Karpas-422 (cell line): ENCODE measurements at places on chromosomes 12 and 14. TPM values are rescaled to one million over a fixed set of nuclear protein-coding genes. Genes with fewer than 3 reads are reported as not detected.

DNA sequence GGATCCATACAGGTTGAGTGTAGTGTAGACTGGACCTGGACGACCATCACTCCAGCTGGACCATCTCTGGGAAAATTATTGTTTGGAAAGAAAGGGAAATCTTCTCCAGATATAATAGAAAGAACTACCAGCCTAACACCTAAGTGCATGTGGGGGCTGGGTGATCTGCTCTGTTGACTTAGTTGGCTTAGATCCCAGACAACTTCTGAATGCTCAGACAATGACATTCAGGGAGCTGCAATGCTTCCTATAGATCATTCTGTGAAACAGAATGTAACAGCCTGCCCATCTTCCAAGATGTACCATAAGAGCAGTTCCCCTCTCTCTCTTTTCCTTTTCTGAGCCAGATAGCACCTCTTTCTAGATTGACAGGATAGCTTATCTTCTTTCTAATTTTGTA, 572.8 kb upstream of the STXBP6 start:
- no peaks in the 10 kb centered on the region for H3K4me1 ChIP-seq
- H3K36me3 ChIP-seq, result no peaks in the 10 kb centered on the region
- DNase-seq, result no peak
- H3K27ac ChIP-seq, result no peak overlapping the region

DNA sequence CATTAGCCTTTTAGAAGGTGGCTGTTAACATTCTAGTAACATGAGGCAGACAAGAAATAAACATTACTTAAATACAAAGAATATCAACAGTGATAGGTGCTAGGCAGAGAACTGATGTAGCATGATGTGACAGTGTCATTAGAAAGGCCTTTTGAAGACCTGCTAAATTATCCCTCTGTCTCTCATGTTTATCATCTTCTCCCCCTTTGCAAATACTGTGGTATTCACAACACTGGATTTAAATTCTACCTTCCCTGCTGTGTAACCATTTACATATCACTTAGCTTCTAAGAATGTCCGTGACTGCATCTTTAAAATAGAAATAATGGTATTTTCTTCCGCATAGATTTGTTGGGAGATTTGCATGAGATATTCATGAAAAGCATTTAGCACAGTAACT, 74.4 kb upstream of the CLEC14A start:
- H3K27ac ChIP-seq, result no peak overlapping the region
- DNase-seq, result no peak
- H3K36me3 ChIP-seq, result no peaks in the 10 kb centered on the region
- H3K27me3 ChIP-seq, result no peaks in the 10 kb centered on the region
- no peak overlapping the region for H3K4me3 ChIP-seq

GRCh38 chr12:130401703-130402102, 64.0 kb downstream of the PIWIL1 start:
- no peak overlapping the region for H3K4me3 ChIP-seq
- no peaks in the 10 kb centered on the region for H3K27me3 ChIP-seq
- no peaks in the 10 kb centered on the region for H3K4me1 ChIP-seq
- no peaks in the 10 kb centered on the region for H3K36me3 ChIP-seq

FOXN4 gene
- not detected in 2 replicates for total RNA-seq

DNA sequence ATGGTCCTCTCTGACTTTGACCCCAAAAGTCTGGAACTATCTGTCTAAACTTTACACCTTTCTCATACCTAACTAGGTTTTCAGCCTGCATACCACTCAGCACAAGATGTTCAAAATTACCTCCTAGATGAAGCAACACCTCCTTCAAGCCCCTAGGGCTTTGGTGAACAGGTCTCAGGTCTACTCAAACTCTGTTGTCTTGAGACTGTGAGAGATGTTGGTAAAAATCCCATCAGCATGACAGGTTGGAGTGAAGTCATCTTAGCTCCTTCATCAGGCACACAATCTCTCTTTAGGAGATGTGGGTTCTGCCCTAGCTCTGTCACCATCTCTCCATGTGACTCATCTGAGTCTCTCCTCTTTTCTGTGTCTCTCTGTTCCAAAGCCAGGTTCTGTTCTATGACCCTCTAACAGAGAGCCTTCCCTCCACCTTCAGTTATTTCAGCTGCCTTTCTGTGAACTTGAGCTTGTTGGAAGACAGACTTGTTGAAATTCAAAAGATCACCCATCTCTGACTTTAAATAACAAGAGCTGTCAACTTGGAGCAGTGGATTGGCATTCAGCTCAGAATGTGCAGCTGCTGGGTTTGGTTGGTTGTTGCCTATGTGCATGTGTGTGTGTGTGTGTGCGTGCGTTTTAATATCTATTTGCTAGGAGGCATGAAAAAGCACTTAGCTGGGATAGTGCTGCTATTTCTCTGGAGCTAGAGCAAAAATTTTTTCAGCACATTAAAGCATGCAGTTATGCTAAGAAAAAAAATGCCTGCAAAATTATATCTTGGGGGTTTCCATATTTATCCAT, 130.7 kb downstream of the CRACR2A start:
- no peak overlapping the region for H3K4me3 ChIP-seq
- H3K27me3 ChIP-seq, result no peaks in the 10 kb centered on the region
- H3K4me1 ChIP-seq, result peaks cover 2% of the 10 kb centered on the region; the same call in 1 of the 2 replicates
- no peak for DNase-seq

E2F7 gene
- 0.83 and 2.0 TPM in 2 replicates for total RNA-seq

DNA sequence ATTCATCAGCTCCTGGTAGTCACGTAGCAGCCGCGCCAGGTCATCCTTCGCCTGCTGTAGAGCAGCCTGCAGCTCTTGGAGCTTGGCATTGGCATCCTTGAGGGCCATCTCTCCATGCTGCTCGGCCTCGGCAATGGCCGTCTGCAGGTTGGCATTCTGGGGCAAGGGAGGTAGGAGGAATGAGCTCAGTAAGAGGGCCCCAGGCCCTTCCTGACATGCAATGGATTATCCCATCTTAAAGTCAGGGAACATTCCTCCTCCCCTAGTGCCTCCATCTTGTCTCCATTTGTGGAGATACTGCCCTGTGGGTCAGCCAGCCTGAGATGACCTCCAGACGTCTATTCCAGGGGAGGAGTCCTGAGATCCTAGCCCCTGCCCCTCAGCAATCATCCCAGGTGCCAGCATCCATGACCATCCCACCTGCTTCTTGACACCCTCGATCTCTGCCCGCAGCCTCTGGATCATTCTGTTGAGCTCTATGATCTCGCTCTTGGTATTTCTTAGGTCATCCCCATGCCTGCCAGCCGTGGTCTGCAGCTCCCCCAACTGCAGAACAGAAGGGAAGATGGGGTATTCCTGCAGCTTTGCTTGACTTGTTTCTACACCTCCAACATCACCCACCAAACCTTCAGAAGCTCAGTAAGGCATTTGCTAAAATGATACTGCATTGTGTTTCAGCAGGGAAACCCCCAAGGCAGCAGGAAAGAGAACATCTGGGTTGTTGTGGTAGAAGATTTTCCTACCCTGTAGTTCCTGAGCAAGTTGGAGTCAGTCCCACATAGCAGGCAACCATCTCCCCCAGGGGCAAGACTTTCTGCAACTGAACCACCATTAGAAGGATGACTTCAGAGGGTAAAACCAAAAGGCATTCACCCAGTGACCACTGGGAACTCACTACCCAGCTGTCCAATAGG, 4.4 kb downstream of the KRT3 start:
- H3K27ac ChIP-seq, result no peak overlapping the region
- peaks cover 5% of the 10 kb centered on the region for H3K4me1 ChIP-seq
- no peak overlapping the region for H3K4me3 ChIP-seq
- no peaks in the 10 kb centered on the region for H3K36me3 ChIP-seq
- no peak for DNase-seq

DNA sequence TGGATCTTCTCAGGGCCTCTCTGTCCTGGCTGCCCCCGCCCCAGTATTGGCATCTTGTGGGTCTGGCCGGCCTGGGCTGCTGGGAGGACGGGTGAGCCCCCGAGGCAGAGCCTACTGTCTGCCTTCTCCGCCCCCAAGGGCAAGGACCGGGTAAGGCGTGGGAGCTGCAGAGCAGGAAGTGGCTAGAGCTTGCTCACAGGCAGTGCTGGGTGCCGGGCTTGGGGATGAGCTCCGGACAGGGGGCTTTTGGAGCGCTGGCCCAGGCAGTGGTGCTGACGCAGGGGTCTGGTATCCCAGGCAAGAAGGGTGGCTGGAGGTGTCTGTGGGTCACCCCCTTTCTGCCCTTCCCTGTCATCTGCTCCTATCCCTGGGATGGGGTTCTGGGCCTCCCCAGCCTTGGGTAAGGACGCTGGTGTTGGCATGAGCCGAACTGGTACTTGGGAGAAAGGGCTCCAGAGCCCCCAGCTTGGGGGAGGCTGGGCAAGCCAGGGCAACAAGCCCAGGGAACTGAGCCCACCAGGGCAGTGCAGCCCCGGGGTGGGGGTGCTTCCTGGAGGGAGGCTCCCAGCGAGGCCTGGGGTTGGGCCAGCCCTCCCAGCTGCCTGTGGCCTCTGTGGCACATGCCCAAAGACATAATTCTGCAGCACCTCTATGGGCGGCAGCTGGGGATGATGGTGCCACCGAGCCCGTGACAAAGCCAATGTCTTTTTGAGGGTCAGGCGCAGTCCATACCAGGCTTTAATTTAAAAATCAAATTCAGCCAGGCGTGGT, 126.3 kb downstream of the KIF26A start:
- no peaks in the 10 kb centered on the region for H3K4me1 ChIP-seq
- no peaks in the 10 kb centered on the region for H3K36me3 ChIP-seq
- H3K4me3 ChIP-seq, result no peak overlapping the region

DNA sequence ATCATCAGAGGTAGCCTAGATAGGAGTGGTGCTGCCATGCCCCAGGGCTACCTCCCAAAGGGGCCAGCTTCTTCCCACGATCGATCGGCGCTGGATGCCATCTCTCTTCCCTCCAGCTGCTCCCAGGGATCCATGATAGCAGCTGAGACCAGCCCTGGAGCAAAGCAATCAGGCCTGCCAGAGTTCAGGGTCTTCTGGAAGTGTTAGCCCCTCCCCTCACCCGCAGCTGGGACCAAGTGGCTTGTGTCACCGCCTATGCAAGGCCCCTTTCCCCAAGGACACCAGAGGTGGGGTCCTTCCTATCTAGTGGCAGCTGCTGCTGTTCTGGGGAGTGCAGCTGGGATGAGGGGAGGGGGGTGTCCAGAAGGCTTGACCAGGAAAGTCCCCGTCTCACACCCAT, 87.0 kb downstream of the IRF2BPL start:
- no peaks in the 10 kb centered on the region for H3K27me3 ChIP-seq
- peaks cover under 1% of the 10 kb centered on the region; the same call in 1 of the 2 replicates for H3K4me1 ChIP-seq
- DNase-seq, result no peak
- H3K36me3 ChIP-seq, result no peaks in the 10 kb centered on the region
- no peak overlapping the region for H3K4me3 ChIP-seq

- H3K27me3 ChIP-seq, result no peaks in the 10 kb centered on the region
- H3K4me3 ChIP-seq, result no peak overlapping the region
- H3K36me3 ChIP-seq, result no peaks in the 10 kb centered on the region
- no peak overlapping the region for H3K27ac ChIP-seq
Measured at GRCh38 chr12:104423809-104424208, 32.9 kb upstream of the CHST11 start.

DNA sequence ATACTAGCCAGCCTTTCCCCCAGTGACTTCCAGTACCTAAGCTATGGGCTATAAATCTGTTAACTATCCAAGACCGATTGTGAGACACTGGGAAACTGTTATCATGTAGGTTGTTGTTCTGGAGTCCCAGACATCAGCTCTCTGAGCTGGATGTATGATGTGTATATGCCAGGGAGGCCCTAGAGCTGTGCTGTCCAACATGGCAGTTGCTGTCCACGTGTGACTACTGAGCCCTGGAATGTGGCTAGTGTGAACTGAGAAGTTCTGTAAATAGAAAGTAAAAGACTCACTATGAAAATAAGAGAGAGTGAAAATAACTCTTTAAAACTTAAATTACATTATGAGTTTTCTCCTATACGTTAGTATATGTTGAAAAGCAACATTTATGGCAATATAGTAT, 755.8 kb upstream of the FBXO33 start:
- H3K36me3 ChIP-seq, result no peaks in the 10 kb centered on the region
- no peaks in the 10 kb centered on the region for H3K4me1 ChIP-seq
- no peak overlapping the region for H3K4me3 ChIP-seq
- DNase-seq, result no peak

- H3K36me3 ChIP-seq, result no peaks in the 10 kb centered on the region
- peaks cover 6% of the 10 kb centered on the region for H3K4me1 ChIP-seq
- DNase-seq, result no peak
- no peak overlapping the region for H3K27ac ChIP-seq
Measured at GRCh38 chr14:68476212-68477109, 316.4 kb downstream of the ZFP36L1 start.

LMNTD1 gene
- total RNA-seq, result not detected in 2 replicates

DNA sequence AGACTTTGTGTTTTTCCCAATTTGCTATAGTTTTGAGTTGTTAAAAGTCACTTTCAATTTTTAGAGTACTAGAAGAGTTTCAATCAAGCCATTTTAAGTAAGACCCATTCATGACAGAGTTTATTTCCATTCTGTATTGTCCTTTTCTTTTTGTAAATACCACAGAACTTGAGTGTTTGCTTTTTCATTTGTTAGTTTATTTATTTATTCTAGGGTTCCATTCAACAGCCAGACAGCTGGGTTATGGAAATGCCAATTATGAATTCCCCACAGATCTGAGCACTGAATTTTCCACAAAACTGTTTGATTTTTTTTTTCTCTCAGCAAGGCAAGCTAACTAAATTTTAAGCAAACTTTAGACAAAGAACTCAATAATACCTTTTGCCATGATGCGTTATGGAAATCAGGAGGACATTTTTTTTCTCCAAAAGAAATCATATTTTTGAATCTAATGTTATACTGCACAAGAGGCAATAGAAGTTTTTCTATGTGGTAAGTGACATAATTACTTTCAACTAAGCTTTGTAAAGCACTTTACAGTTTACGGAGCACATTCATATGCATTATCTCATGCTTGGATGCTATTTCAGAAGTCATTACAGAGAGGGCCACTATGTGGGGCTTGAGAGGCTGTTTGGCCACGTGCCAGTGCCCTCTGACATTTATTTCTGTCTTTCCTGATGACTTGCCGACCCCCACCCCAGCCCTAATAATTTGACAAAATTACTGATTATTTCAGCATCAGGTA, 181.5 kb downstream of the VRK1 start:
- H3K4me1 ChIP-seq, result peaks cover 7% of the 10 kb centered on the region
- H3K36me3 ChIP-seq, result peaks cover 14% of the 10 kb centered on the region
- no peaks in the 10 kb centered on the region for H3K27me3 ChIP-seq
- DNase-seq, result no peak
- H3K4me3 ChIP-seq, result no peak overlapping the region

GRCh38 chr14:77109656-77110055, 11.6 kb downstream of the CIPC start:
- no peak overlapping the region for H3K4me3 ChIP-seq
- peaks cover 16% of the 10 kb centered on the region for H3K36me3 ChIP-seq
- no peak for DNase-seq
- no peaks in the 10 kb centered on the region for H3K27me3 ChIP-seq

DNA sequence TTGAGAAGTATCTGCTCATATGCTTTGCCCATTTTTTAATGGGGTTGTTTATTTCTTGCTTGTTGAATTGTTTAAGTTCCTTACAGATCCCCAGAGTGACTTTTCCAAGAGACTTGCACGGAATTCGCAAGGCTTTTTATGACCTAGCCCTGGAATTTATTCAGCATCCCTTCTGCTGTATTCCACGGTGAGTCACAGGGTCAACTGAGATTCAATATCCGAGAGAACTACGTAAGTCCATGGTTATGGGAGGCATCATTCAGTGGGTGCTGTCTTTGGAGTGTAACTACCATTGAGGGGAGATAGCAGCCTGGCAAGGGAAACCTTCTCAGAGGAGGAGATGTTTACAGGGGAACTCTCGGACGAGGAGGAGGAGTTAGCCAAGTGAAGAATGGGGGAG, 20.9 kb upstream of the GPRC5A start:
- no peak for DNase-seq
- peaks cover 19% of the 10 kb centered on the region for H3K4me1 ChIP-seq
- H3K36me3 ChIP-seq, result no peaks in the 10 kb centered on the region
- H3K27ac ChIP-seq, result no peak overlapping the region

RFC5 gene
- total RNA-seq, result 28.7 and 41.1 TPM in 2 replicates
